Smooth muscle cell of the brain vasculature (primary cell): ENCODE measurements at places on chromosomes 5 and 9.

GRCh38 chr9:80144856-80145255, 573.1 kb downstream of the TLE4 start:
- no peak for DNase-seq

DNA sequence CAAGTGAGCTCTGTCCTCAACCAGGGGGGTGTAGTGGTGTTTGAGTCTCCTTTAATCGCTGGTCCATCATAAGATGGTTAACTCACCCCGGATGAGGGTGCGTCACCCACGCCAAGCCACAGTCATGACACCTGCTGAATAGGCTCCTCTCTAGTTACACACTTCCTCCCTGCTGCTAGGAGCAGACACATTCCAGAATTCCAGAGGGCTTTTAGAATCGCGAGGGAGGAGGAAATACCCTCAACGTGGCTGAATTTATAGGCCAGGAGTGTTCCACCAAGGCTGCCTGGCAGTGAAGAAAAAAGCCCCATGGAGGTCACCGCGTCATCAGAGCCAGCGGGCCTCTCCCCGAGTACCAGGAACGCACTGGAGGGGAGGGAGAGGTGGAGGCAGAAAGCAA, 5.1 kb downstream of the GLRX start:
- no peak for DNase-seq

- no peak for DNase-seq
Observed at GRCh38 chr9:130589754-130590153, 10.4 kb downstream of the FUBP3 start.

- no peak for DNase-seq
Observed at GRCh38 chr9:18855656-18856055, 177.4 kb downstream of the SAXO1 start.

DNA sequence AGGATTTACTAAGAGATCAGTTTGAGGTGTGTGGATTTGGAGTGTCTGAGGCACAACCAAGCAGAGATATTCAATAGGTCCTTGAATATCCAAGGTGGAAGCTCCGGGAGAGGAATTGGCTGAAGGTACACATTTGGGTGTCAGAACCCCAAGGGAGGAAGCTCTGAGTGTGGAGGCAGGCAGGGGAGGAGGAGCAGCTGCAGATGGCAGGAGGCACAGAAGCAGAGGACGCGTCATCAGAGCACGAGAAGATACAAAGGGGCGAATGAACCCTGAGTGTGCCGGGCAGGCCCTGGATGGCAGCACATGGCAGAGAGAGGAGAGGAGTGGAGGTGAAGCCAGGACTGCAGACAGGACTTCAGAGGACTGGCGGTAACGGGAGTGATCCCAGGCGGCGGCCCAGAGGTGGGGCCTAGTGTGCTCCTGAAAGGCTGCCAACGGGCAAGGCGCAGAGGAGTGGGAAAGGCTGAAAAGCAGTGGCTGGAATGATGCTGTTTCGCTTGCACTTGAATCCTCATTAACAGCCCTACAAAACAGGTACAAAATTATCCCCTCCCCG, 179.8 kb downstream of the FANCC start:
- DNase-seq = no peak

GRCh38 chr9:110521206-110521605, 58.3 kb downstream of the SVEP1 start:
- no peak for DNase-seq

- no peak for DNase-seq
Observed at GRCh38 chr9:107593224-107593870, 103.8 kb upstream of the KLF4 start.

DNA sequence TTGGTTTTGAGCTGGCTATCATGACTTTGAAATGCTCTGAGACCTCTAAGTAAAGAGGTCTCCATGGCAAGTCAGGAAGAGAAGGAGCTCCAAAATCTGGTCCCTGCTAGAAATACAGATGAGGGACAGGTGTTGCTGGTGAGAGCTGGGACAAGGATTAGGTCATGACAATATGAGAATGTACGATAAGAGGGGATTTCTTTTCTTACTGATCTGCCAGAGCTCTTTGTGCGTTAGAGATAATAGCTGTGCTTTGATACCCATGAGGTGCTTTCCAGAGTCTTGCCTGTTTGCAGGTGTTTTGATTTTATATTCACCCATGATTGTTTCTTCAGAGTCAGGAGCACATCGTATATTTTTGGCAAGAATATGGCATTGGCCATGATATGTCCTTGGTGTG, 56.5 kb downstream of the ANKRD33B start:
- no peak for DNase-seq

GRCh38 chr9:26142201-26142600, 464.0 kb upstream of the TUSC1 start:
- no peak for DNase-seq

GRCh38 chr5:71891856-71892255, 172.8 kb downstream of the CARTPT start:
- no peak for DNase-seq

GRCh38 chr5:75051217-75051751, 1.1 kb downstream of the GCNT4 start:
- DNase-seq = no peak

- DNase-seq = no peak
Observed at GRCh38 chr9:1869843-1870242, 145.3 kb upstream of the SMARCA2 start.

- no peak for DNase-seq
Observed at GRCh38 chr9:110429453-110429852, 91.8 kb upstream of the TXNDC8 start.

DNA sequence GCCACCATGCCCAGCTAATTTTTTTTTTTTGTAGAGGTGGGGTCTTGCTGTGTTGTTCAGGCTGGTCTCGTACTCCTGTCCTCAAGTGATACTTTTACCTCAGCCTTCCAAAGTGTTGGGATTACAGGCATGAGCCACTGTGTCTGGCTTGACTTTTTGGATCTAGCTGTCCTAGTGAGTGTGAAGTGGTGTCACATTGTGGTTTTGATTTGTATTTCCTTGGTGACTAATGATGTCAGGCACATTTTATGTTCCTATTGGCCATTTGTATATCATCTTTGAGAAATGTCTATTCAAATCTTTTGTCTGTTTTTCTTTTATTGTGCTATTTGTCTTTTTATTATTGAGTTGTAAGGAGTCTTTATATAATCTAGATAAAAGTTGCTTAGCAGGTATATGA, 53.5 kb upstream of the MCCC2 start:
- DNase-seq = no peak

DNA sequence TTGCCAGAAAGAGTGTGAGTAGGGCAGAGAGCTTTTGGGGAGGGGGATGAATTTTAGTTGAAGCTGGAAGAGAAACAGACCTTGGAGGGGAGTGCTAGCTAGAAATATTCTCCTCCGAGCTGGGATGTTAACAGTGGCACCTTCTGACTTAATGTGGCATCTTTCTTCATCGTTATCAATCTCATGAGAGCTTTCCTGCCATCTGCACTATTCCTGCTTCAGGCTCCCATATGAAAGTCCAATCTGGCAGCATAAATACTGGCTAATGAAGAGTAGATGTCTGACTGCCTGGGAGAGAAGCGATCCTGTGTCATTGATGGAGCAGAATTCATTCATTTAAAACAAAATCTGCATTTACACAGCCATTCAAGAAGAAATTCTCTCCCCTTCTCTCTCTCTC, 284.5 kb downstream of the TMEM38B start:
- DNase-seq = no peak

GRCh38 chr5:3365501-3366215, 230.0 kb upstream of the IRX1 start:
- DNase-seq = no peak

DNA sequence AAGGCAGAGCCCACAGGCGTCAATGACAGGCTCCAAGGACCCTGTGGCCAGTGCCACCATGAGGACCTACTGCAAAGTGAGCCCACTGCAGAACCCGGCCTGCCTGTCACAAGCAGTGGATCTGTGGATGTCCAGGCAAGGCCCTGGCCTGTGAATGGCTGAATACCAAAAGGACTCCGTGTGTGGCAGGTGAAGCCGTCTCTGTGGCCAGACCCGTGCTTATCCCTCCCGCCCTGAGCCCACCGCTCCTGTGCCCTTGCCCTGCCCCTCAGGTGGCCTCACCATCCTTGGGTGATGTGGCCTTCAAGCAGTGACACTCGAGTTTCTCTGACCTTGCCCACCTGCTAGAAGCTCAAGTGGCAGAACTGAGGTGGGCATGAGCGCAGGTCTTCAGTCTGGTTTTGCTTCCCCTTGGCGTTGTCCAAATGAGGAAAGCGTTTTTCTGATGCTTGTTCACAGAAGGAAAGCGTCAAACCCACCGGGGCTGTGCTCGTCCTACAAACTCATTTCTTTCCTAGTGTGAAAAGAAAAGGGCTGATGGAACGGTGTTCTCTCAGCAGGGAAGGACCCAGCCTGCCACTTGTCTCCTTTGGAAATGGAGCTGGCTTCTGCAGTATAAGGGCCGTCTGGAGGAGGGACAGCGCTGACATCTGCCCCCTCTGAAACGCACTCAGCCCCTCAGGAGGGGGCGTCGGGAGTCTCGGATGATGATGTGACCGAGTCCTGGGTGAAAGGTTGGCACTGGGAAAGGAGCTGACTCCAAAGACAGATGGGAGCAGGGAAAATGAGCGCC, 377.7 kb upstream of the IRX4 start:
- no peak for DNase-seq

DNA sequence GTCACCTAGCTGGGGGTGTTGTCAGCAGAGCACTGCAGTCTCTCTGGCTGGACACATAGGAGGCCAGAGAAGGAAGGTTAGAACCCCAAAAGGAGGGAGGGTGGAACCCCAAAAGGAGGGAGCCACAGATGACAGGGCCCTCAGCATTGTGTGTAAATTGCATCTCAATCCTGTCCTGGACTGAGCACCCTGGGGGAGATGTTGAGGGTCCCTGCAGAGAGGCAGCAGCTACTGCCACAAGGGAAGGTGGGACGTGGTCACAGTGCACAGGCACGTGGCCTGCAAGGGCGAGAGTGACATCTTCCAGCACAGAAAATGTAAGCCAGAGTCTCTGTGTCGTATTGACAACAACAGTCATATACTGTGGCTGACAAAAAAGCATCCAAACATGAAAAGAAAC, 36.5 kb upstream of the CEP72 start:
- DNase-seq = no peak

DNA sequence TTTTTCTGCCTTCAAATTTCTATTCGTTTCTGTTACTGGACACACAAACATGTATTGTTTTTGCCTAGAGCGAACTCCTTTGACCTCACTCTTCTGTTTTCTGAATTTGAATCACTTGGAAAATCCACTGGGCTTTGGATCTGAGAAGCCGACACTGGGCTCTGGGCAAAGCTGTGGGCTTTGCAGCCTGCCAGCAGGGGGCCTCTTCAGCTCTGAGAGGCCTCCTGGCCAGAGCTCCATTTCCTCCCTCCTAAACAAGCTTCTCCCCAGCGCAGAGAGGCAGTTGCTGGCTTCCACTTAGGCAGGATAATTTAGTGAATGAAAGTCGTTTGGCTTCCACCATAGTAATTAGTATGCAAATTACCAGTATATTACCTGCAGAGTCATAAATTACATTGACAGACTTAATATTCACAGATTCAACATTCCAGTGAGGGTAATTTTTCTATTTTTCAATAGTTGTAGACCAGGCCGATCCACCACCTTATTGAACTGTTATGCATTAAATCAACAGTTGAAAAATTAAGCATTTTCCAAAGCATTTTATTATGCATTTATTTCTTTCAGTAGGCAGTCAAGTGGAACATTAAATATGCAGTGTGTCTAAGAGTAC, 104.0 kb upstream of the ZNF366 start:
- DNase-seq = peak; percentile 81

DNA sequence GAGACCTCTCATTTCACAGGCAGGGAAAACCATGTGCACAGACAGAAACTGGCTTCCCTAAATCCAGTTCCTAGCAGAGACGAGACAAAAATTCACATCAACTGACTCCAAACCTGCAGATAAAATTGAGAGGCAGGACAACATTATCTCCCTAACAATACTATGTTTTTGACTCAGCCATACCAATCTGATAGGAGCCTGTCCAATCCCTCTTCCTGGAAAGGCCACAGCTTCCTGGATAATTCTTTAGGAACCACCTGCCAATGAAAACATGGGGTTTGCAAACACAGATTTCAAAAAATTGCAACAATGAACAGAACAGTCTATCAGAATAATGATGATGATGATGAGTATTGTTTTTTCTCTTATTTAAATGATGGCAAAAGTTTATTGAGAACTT, 22.4 kb downstream of the SH3TC2 start:
- DNase-seq = no peak

DNA sequence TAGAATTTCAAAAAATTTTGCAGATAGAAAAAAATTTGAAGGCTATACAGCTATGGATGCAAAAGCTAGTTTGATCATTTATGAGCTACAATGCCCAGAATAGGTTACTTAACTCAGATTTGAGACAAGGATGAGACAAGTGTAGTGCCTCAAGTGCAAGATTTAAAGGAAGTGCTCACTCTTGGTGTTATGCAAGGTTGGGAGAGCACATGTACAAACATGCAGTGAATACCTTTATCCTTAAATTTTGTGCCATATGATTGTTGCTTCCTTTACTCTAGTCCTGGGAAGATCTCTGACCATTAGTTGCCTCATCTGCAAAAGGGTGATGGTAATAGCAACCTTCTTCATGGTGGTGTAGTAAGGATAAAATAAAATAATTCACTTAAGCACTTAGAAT, 31.7 kb upstream of the PPP2R2B start:
- DNase-seq = no peak

GRCh38 chr9:19380826-19381075, 715 bp upstream of the RPS6 start:
- no peak for DNase-seq

DNA sequence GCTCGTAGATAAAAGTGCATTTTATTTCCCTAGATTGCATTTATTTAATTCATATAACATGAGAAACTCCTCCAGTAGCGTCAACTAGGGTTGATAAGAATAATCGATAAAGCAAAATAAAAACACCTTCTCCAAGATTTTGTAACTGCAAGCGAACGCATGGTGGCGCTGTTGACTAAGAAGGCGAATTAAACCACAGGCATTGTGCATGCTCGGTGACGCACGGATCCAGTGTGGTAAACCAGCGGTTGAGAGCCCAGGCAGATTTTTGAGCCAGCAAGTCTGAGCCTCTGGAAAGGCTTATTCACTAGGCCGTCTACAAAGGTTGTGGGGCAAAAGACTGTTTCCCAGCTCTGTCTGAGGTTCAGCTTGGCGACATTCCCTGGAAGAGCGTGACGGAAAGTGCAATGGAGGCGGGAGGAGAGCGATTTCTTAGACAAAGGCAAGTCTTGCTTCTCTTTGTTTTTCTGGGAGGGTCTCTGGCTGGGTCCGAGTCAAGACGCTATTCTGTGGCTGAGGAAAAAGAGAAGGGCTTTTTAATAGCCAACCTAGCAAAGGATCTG, at the start of gene PCDHB3:
Gene PCDHB3 (plus strand): TSS at position 231 of the 563 bp plus-strand sequence. CDS start 177 bp downstream, at position 408.
- DNase-seq = no peak
